ENCODE measurements at places on chromosomes 5 and 9.

GRCh38 chr9:134522976-134523375, 118.6 kb upstream of the COL5A1 start:
- DNase-seq, result no peak

- DNase-seq, result no peak
Measured at GRCh38 chr5:144028058-144028457, 142.4 kb downstream of the YIPF5 start.

DNA sequence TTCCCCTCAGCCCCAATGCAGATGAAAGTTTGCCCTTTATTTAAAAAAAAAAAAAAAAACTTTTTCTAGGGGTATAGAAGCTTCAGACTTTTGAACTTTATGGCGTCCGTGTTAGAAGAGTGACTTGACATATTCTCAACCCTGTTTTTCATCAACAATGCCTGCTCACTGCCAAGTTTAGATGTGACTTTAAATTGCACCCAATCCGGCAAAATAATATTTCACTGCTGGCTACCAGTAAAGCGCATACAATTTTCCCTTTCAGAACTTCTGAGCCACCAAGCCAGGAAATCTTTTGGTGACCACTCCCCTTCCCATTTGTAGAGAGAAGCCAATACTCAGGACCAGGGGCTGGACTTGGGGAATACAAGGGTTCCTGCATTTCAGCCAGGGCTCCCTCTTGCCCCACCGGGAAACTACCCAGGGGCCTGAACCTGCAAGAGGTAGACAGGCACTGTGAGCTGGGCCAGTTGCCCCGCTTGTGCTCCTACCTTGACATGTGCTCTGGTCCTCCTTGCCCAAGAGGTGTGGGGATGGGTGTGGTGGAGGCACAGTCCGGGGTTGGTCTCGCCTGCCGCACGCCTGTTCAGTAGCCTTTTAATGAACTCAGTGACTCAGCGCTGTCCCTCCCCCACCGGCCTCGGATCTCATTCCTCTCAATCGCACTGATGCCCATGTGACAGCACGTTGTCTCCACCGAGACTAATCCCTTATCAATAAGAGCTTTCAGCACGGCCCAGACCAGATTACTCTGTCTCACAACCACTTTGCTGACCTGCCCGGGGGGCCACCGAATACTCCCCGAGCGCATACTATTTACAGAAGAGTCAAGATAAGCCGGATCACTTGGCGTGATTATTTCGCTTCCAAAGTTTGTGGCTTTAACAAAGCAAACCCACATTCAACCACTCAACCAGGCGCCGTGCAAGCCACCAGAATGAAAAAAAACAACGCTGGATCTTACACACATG, 226.4 kb downstream of the DCP2 start:
- no peak for DNase-seq

DNA sequence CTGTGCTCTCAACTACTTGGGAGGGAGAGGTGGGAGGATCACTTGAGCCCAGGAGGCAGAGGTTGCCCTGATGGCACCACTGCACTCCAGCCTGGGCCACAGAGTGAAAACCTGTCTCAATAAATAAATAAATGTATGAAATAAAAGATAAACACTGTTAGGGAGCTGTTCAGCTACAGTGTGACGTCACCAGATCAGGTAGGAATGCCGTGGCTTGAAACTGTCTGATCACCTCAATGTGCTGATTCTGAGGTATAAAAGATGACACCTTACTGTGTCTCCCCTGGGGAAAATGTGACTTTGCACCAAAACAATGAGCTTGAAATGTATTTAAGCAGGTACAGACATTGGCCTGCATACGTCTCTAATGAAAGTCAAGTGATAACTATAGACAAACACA, 133.3 kb downstream of the ADAMTS16 start:
- no peak for DNase-seq

- no peak for DNase-seq
Measured at GRCh38 chr5:72107131-72107900, at the start of gene MAP1B. Gene MAP1B, plus strand, starts transcription at chr5:72107475. Its CDS starts 57 bp downstream, at chr5:72107532.

GRCh38 chr9:131593091-131593820, 47.9 kb downstream of the PRRT1B start:
- no peak for DNase-seq

- no peak for DNase-seq
Measured at GRCh38 chr9:109861918-109862317, 81.9 kb downstream of the PALM2AKAP2 start.

- DNase-seq, result no peak
Measured at GRCh38 chr5:157745041-157745456, 1.5 kb downstream of the LSM11 start.

GRCh38 chr5:84092738-84093137, 291.9 kb downstream of the EDIL3 start:
- no peak for DNase-seq

- no peak for DNase-seq
Measured at GRCh38 chr9:71758785-71759184, 9.5 kb downstream of the CEMIP2 start.

Data from activated CD4-positive, alpha-beta T cell treated with anti-CD3 and anti-CD28 coated beads, Interleukin-2, amount 50 U/mL, for 4 hours (primary cell).